Skeletal muscle tissue (tissue), 5 donors: ENCODE measurements at places on chromosomes 2 and 18. TPM values are rescaled to one million over a fixed set of nuclear protein-coding genes. Genes with fewer than 3 reads are reported as not detected.

The CNDP1 gene
- total RNA-seq, result not detected

The KRTCAP3 gene
- not detected for total RNA-seq

The SERPINB11 gene
- total RNA-seq, result not detected

The NOSTRIN gene
- 8.4 TPM for total RNA-seq

The ZNF396 gene
- total RNA-seq, result 1.6 TPM

The CBLN2 gene
- total RNA-seq, result 0.52 TPM

The ELOA2 gene
- total RNA-seq, result not detected

The IFIH1 gene
- total RNA-seq, result 2.1 TPM

The CCDC141 gene
- 61.6 TPM for total RNA-seq
